ENCODE measurements at places on chromosomes 2 and 18.

- DNase-seq = no peak
Observed at GRCh38 chr2:44655401-44655864, 286.1 kb upstream of the SIX3 start.

DNA sequence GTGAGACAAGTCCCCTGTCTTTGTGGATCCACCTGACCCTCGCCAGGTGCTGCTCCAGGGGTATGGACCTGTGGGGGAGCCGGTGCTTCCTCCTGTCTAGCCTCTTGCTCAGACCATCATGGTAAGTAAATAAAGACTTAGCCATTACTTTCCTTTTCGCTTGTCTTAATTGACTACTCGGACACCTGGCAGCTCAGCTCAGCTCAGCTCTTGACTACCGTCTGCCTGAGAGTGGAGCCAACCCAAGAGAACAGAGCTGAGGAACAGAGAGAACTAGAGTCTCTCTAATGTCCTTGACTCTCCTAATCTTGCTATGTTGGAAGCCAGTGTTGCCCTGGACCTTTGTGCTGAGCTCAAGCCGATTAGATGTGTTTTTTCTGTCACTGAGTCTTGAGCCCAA is 170.3 kb upstream of the CXCR4 start:
- no peak for DNase-seq

- DNase-seq = no peak
Observed at GRCh38 chr2:24332791-24333540, 27.4 kb downstream of the ITSN2 start.

DNA sequence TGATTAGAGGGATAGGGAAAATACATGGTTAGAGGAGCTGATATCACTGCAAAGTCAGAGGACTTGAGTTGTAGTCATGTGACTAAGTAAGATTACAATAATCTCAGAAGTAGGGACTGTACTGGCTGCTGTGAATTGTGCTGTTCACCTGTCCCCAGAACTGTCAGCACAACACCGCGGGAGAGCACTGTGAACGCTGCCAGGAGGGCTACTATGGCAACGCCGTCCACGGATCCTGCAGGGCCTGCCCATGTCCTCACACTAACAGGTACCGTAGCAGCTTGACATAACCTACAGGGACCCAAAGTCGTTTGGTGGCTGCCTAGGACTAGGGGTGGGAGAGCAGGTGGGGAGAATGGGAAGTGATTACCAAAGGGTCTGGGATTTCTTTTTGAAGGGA is 132.8 kb upstream of the TTC39C start:
- no peak for DNase-seq

DNA sequence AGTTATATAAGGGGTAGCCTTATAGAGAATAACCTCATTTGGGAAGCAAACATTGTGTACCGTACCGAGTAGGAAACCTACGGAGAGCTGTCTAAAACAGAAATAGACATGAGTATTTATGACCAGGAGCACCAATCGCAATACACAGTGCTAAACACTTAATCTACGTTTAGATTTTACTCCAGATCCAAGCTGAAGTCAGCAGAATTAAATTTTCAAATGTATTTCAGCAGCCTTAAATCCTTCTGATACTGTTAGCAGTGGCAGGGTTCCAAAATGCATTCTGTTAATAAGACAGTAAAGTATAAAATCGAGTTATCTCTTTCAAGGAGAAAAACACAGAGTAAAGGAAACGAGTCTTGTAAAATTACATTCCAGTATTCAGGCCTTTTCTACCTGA is 118.1 kb upstream of the ZNF521 start:
- no peak for DNase-seq

- no peak for DNase-seq
Observed at GRCh38 chr18:6835345-6835744, 105.8 kb downstream of the ARHGAP28 start.

- DNase-seq = no peak
Observed at GRCh38 chr18:69961718-69962117, 14.0 kb upstream of the CD226 start.

DNA sequence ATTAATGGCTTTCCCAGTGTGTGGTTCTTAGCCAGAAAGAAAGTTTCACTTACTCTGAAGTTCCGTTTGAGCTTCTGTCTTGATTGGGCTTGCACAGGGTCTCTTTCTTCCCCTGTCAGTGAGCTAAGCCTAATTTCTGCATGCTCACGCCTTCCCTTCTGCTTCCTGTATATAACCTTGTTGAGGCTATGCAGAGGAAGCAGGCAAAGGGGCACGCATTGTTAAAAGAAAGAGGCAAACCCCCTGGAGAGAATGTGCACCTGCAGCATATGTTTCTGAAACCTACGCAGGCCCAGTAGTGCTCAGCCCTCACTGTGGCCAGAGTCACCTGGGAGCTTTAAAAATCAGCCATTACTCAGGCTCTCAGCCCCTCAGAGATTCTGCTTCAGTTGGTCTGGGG is 14.5 kb upstream of the PLA2R1 start:
- no peak for DNase-seq

DNA sequence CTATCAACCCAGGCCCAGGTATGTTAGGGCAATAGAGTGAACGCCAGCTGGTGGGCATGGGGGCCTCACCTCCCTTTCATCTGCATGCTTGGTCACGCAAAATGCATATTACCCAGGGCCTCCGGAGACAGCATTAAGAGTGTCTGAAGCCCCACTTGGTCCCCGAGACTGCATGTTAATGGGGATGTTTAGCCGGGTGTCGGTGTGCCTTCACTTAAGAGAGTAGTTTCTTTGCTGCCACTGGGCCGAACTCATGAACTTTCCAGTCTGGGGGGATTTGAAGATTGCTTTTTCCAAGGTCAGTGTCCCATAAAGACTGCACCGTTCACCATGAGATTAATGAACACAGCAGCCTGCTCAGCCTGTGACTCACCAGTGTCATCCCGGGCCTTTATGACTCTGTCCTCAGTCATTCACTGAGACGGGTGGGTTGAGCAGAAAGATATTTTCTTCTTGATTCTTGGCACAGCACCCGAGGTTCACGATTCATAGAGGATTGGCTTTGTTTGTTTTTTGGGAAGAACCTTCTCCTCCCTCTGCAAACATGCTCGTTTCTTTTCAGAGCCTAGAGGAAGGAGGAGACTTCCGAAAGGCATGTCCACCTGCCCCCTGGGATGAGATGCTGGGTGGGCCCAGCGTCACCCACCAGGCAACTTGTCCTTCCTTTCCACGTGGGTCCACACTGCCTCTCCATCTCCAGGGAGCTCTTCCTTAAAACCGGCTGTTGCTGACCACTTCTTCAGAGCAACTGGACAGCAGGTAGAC is 199.1 kb downstream of the GLI2 start:
- DNase-seq = no peak

DNA sequence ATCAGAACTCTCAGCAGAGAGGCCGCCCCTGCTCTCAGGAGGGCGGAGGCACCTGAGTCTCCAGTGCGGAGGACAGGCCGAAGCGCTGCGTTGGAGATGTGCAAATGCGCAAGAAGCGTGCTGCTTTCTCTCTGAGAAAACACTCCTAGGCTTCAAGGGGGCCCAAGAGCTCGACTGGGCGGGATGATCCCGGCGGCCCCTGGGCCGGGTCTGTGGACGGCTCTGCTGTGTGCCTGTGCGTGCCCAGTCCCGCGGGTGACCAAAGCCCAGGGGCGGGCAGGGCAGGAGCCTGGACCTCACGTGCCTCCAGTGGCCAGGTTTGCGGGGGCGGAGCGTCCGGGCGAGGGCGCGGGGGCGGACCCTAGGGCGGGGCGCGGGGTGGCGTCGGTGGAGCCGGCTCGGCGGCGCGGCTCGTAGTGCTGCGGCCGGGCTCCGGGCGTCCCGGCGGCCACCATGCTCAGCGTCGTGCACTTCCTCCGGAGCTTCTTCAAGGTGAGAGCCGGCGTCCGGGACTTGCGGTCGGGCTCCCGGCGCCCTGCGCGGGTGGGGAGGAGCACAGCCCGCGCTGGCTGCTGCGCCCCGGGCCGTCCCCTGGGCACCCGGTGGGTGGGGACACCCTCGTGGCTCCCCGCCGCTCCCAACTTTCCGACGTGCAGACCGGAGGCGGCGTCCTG is at the start of gene ARHGEF4:
TSS of gene ARHGEF4 (plus strand) at position 414 of the 674 bp plus-strand sequence. CDS start at position 454, 40 bp downstream.
- no peak for DNase-seq

DNA sequence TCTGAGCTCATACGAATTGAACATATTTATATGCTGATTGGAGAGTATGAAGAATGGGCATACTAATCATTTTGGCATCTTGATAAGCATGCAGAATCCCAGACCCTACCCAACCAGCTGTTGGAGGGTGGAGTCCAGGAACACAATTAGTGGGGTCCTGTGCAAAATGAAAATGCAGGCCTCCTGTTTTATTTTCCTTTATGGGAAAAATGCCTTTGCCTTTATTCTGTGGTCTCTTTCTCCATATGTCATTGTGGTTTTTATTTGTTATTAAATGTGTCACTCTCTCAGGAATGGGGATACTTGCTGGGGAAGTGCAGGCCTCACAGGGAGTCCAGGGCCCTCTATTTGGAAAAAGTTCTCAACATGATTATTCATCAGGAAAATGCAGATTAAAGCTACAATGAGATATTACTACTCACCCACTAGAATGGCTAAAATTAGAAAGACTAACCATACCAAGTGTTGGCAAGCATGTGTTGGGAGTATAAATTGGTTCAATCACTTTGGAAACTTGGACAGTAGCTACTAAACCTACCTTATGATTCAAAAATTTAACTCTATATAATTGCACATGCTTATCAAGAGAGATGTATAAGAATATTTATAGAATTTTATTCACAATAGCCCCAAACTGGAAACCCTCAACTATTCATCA is 223.1 kb upstream of the FBXO11 start:
- no peak for DNase-seq

DNA sequence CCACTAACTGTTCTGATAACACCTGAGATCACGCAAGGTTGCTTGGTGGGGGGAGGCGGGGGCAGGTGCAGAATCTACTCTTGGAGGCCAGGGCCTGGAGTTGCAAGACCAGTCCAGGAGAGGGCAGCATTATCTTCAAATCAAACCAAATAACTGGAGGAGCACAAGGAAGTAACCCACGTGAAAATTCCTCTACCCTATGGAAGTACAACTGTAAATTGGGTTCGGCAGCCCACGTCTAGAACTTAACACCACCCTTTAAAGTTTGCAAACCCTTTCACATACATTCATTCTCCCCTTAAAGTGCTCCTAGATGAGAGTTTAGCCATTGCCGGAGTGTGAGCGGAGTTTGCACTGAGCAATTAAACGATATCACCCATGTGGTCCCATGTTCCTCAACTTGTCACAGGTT is 19.6 kb upstream of the CXCR1 start:
- peak; percentile 65 for DNase-seq

DNA sequence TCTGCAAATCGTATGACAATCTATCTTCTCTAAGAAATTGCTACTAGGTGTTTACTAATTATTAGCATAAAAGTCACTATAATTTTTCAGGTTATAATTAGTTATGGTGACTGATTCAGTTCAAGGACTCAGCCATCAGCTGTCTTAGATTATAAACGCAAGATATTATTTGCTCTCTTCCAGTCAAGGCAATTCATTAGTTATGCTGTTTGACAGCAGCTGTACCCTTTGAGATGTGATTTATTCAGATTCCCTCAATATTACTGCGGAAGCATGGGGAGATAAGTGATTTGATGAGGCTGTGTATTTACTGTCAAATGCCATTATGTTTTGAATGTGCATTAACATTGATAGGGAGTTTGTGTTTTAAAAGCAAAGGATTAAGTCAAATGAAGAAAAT is 558.9 kb upstream of the FSIP2 start:
- DNase-seq = no peak

DNA sequence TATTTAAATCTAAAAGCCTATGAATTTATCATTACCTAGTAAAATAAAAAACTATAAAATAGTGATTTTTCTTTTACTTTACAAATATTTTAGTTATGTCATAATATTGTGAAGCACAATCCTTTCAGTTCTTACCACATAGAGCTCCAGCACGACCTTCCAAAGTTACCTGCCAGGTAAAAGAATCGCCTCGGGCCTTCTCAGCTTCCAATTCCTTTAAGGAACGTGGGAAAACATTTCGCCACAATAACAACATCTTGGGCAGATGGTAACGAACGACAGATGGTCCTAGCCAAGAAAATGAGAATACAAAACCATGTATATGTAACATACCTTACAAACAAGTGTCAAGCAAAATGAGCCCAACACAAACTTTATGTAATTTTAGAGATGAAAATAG is 23.7 kb downstream of the HEATR5B start:
- no peak for DNase-seq
